ENCODE measurements at places on chromosomes 3 and 15. TPM values are rescaled to one million over a fixed set of nuclear protein-coding genes. Genes with fewer than 3 reads are reported as not detected.

The LCTL gene
- not detected for total RNA-seq

The CPLX3 gene
- not detected for total RNA-seq

The IL5RA gene
- total RNA-seq: 0.64 TPM

The PTPN23 gene
- 5.1 TPM for total RNA-seq

DNA sequence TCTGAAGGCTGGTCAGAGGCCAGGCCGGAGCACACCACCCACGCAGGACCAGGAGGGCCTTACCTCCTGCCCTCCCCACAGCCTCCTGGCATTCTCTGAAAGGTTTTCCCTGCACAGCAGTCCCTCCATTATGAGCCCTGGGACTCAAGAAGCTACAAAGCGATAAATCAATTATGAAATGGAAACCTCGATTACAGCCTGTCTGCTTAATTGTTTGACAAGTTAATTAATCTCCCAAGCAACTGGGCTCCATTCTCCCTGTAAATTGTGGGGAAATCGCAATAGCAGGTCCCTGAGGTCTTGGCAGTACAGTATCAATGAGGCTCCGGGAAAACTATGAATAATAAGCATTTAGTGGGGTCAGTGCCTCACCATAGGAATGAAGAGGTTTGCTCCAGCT, 683.5 kb downstream of the NTRK3 start:
- DNase-seq: no peak
- H3K27me3 ChIP-seq: no peaks in the 10 kb centered on the region
- no peak overlapping the region for H3K4me3 ChIP-seq
- H3K4me1 ChIP-seq: no peaks in the 10 kb centered on the region

DNA sequence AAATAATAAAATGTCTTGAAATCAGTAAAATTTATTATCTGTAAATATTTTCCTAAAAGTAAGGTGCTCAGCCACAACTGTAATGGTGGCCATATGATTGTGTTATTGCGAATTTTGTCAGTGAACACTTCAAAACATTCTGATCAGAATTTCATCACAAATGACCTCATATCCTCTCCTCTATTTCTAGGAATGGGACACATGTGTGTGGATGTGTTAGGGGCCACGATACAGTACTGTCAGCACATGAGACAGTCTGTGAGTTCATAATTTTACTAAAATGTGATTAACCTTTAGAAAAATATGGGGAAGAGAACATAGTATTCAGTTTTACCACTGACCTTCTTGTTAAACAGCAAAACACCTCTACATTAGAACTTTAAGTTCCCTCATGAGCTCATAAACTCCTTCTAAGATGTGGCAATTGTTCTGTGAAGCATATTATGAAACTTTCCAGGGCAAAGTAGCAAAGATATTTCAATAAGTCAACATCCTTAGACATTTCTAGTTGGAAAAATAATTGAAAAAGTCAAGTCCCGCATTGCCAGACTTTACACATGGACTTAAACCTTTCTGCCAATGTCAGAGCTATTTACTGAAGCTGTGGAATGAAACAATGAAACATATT, 158.2 kb upstream of the ABI3BP start:
- H3K4me3 ChIP-seq: no peak overlapping the region
- no peaks in the 10 kb centered on the region for H3K4me1 ChIP-seq
- H3K36me3 ChIP-seq: no peaks in the 10 kb centered on the region
- H3K27me3 ChIP-seq: no peaks in the 10 kb centered on the region
- no peak for DNase-seq
- H3K27ac ChIP-seq: no peak overlapping the region

DNA sequence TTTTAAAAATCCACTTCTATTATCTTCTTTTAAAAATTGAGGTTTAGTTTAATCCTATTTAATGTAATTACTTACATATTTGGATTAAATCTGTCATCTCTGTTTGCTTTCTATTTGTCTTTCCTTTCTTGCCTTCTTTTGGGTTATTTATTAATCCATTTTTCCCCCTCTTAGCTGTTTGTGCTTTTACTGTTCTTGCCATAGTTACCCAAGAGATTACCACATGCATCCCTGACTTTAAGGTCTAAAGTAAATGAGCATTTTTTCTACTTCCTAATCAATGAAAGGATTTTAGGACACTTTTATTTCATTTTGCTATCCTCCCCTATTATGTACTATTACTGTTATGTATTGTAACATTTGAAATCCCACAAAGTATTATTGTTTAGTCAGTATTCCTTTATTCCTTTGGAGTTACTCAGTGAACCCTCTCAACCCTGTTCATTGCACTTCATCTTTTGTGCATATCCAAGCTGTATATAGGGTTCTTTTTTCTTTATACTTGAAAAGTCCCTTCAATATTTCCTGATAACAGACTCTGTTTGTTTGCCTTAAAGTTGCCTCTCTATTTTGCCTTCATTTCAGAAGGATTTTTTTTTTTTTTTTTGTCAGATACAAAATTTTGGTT, 62.7 kb downstream of the MEF2A start:
- H3K4me3 ChIP-seq: no peak overlapping the region
- H3K36me3 ChIP-seq: no peaks in the 10 kb centered on the region
- peak overlapping the region; percentile 19 for H3K27ac ChIP-seq
- H3K4me1 ChIP-seq: no peaks in the 10 kb centered on the region

DNA sequence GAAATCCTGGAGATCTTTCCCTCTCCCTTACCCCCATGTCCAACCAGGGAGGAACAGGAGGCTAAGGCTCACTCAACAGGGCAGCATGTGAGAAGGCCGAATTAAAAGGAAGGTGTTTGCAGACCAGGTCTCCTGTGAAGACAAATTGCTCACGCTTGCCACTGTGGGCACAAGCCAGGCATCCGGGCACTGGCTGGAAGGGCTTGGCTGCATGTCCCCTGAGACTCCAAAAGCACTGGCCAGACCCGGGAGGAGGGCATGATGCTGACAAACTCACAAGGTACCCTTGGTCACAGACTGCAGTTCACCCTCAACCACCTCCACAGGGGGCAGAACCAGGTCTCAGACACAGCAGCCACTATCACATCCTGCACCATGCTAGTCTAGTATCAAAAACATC, 113.7 kb upstream of the NSMCE3 start:
- no peak overlapping the region for H3K27ac ChIP-seq
- no peak overlapping the region for H3K4me3 ChIP-seq
- no peak for DNase-seq
- H3K4me1 ChIP-seq: no peaks in the 10 kb centered on the region

- H3K4me1 ChIP-seq: no peaks in the 10 kb centered on the region
- no peak overlapping the region for H3K4me3 ChIP-seq
- no peak overlapping the region for H3K27ac ChIP-seq
- H3K27me3 ChIP-seq: no peaks in the 10 kb centered on the region
- H3K36me3 ChIP-seq: no peaks in the 10 kb centered on the region
Observed at GRCh38 chr15:70830615-70831014, 23.3 kb downstream of the LARP6 start.

GRCh38 chr15:41775651-41776050, 1.4 kb downstream of the MAPKBP1 start:
- no peaks in the 10 kb centered on the region for H3K36me3 ChIP-seq
- peak overlapping the region; percentile 87 for H3K27ac ChIP-seq

GRCh38 chr3:152360302-152360701, 91.6 kb downstream of the MBNL1 start:
- no peaks in the 10 kb centered on the region for H3K36me3 ChIP-seq
- DNase-seq: no peak
- H3K4me3 ChIP-seq: no peak overlapping the region
- H3K4me1 ChIP-seq: no peaks in the 10 kb centered on the region
